ENCODE measurements at places on chromosomes 7 and 10.

DNA sequence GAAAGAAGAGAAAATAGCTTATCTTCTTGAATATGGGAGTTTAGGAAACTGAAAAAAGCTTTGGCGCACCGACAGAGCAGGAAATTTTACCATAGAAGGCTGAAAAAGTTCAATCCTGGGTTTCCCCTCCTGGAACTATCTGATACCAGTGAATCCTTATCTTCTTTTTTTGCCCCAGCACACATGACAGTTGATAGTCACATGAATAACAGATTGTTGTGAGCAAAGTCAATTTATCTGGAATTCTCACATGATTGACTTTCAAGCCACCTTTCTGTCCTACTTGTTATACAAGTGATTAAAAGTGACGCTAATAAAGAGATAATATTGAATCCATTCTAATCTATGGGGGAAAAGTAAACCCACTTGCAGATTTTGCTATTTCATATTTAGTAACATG is 365.8 kb upstream of the NPVF start:
- no peak for DNase-seq

DNA sequence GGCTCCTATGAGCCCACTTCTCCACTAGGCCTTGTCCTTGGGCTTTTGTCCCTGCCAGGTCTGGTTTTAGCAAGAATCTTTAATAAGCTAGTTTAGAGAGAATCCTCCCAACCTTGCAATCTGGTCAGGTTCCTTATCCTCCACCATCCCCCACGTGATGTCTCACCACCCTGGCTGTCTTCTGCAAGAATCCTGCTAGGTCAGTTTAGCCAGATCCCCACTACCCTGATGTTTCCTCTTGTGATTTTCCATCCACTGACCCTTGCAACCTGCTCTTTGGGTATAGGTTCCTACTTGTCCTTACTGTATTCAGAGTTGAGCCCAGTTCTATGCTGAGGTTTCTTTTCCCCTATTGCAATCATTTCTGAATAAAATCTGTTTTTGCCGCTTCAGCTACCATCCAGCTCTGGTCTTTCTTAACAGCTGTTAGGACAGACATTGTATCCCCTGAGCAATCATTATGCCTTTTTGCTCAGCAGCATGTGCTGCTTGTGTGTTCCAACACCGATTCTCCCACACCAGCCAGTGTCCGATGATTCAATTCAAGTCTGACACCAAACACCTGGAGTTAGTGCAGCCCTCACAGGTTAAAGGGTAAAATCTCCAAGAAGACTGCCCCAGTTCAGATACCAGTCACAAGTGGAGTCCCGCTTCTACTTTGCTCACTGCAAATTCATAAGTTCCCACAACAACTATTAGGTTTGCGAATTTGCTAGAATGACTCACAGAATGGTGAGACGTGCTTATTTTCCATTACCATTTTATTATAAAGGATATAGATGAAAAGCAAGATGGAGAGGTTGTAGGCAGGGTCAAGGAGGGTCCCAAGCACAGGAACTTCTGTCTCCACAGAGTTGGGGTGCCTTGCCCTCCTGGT is 62.2 kb upstream of the ADCY1 start:
- DNase-seq: no peak

- DNase-seq: no peak
These were observed 132.4 kb downstream of the DNAH11 start for GRCh38 chr7:21675255-21675654.

DNA sequence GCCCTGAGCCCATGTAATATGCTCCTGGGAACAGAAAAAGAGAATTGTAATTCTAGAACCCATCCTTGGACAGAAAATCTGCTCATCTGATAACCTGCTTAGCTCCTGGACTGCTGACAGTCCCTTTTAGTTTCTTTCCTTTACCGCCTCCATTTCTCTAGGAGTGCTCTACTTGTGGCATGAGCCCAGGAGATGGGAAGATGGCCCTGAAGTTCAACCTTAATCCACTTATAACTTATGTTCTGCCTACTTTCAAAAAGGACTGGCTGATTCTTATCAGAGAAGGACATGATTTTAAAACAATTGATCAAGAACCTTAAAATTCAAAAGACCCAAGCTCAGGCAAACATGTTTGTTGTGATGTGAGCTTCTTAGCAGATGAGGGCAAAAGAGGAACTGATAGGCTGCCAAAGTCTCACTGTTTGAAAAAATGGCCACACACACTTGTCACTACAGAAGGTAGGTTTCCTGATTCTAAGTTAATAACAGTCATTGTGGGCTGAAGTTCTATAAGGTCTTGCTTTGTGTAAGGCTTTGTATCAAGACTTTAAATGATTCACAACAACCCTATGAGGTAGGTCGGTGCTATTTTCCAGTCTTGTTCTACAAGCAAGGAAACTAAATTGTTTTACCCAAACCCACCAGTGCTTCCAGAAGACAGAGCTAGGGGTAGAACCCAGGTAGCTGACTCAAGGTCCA is 94.3 kb upstream of the AFAP1L2 start:
- no peak for DNase-seq

GRCh38 chr10:49139846-49140195 is 6.0 kb upstream of the FAM170B start:
- DNase-seq: peak; percentile 86

- DNase-seq: no peak
These were observed 15.6 kb upstream of the MUC3A start for GRCh38 chr7:100933734-100934133.

- DNase-seq: no peak
These were observed 205.8 kb upstream of the LYZL1 start for GRCh38 chr10:29083096-29083495.

- DNase-seq: no peak
These were observed 26.4 kb downstream of the PNPLA8 start for GRCh38 chr7:108499566-108499965.

GRCh38 chr7:450741-451140 is 68.9 kb downstream of the PDGFA start:
- no peak for DNase-seq

DNA sequence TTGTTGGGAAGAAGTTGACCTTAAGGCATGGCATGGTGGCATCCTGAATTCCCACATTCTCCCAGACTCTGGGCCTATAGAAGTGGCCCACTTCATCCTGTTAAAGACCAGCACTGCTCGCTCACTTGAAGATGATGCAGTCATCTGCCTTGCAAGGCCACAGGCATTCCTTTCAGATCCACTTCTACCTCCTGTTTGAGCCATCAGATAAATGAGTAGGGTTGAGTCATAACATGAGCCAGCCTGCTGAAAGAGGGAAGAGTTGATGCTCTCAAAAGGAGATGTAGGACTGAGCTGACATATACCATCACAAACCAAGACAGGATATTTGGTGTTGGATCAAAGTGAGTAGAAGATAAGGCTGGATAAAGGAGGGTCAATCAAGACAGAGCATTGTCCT is 1.5 kb upstream of the EBLN1 start:
- DNase-seq: no peak

- DNase-seq: no peak
These were observed 19.2 kb downstream of the ZNF107 start for GRCh38 chr7:64685091-64685490.

DNA sequence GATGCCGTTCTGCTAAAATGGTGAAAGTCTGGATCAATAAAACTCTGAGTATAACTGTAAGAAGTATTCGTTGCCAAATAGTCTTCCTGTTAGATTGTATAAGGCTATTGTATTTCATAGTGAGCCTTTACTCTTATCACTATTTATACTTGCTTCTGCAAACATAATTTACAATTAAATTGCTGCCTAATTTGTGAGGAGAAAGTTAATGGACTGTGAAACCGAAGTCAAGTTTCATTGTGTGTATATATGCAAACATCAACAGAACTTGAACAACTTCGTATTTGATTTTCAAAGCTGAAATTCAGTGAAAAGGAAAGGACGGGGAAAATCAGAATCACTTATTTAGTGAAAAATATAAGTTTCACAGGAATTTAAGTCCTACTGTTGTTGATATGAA is 135.9 kb upstream of the CCDC6 start:
- no peak for DNase-seq

DNA sequence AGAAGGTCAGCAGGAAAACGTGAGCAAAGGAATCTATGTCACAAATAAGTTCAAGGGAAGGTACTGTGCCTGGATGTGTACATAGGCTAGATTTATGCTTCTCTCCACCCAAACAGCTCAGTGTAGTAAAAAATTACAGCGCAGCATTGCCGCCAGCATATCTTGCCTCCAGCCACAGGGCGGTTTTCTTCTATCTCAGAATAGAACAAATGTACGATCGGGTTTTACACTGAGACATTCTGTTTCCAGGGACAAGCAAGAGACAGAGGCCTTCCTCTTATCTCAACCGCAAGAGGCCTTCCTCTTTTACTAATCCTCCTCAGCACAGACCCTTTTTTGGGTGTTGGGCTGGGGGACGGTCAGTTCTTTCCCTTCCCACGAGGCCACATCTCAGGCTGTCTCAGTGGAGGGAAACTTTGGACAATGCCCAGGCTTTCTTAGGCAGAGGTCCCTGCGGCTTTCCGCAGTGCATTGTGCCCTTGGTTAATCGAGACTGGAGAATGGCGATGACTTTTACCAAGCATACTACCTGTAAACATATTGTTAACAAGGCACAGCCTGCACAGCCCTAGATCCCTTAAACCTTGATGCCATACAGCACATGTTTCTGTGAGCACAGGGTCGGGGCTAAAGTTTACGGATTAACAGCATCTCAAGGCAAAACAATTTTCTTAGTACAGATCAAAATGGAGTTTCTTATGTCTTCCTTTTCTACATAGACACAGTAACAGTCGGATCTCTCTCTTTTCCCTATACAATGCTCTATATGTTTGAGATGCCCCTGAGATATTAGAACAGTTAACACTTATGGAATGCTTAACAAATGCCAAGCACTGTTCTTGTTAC is 11.6 kb upstream of the ABHD11 start:
- DNase-seq: no peak

DNA sequence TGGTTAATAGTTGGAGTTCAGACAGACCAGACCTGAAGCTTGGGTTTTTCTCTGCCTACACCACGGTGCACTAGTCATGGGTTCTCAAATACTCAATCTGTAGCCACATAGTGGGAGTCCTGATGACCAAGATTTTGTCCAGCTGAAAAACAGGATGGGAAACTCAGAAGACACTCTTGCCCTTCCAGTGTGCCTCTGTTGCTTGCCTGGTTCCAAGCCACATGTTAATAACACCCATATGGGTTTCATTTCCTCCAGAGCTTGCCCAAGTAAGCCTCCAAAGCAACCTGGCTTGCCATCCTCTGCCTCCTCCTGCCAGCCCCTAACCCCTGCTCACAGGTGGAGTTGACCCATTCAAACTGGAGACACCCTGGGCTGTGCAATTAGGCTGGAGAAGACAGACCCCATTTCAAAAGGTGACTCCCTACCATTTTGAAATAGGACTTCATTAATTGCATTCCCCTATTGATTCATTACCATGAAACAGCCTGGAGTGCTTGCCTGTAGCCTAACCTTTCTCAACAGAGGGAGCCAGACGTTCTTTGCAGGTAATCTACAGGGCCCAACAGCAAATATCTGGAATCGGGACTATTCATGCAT is 108.0 kb upstream of the HABP2 start:
- DNase-seq: no peak

- no peak for DNase-seq
These were observed 137.9 kb upstream of the MKI67 start for GRCh38 chr10:128263891-128264688.

- DNase-seq: peak; percentile 11
These were observed 26.7 kb downstream of the HECW1 start for GRCh38 chr7:43139137-43139536.

- DNase-seq: no peak
These were observed 64.9 kb downstream of the DAGLB start for GRCh38 chr7:6382817-6383216.

DNA sequence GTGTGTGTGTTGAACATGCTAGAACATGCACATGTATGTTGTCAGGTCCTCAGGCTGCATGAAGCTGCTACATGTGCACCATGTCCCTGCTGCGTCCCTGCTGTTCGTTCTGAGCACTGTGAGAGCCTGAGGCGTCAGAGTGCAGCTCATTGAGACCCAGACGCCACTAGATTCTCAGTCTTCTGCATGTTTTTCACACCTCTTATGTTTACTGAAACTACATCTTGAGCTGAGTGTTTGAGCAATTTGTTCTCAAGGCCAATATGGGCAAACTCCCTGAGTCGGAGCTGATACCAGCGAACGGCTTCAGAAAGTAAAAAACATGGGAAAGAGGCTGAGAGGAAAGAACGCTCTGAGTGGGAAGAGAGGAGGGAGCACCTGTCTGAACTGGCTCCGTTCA is 350.4 kb downstream of the PAXIP1 start:
- no peak for DNase-seq

- no peak for DNase-seq
These were observed 642.0 kb upstream of the LRRN3 start for GRCh38 chr7:110448918-110449317.

- no peak for DNase-seq
These were observed 191.6 kb downstream of the BICC1 start for GRCh38 chr10:58704226-58704625.

- DNase-seq: no peak
These were observed 320.0 kb upstream of the C7orf33 start for GRCh38 chr7:148270576-148270975.

- no peak for DNase-seq
These were observed 35.3 kb upstream of the KCNIP2 start for GRCh38 chr10:101878869-101879268.

DNA sequence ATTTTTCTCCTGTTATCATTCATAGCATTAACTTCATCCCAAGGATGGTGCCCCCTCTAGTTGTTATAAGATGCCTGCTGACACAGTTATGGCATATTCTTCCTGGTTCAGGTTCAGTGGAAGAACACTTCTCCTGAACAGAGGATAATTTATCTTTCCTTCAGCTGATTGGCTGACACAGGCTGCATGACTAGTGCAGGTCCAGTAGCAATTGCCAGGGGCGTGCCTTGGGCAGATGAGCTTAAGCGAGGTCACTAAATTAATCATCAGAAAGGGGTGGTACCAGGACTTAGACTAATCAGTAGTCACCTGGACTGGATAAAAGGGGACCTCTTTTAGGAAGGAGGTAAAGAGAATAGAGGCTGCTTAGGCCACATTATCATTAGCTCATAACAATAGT is 42.3 kb downstream of the BZW2 start:
- DNase-seq: no peak

DNA sequence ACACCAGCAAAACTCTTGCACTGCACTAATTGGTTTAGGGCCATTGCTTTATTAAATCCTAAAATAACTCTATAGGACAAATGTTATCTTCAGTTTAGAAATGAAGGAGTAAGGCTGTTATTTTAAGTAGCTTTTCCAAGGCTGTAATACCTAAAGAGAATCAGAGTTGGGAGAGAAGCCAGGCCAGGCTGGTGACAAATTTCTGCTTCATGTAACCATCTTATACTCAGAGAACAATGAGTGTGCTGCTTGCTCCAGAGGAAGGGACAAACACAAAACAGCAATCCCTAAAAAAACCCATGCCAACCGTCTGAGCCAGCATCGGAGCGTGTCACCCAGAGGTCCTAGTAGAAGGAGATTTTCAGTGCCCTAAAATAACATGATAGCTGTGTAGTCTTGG is 49.7 kb upstream of the TARP start:
- DNase-seq: no peak

GRCh38 chr10:123093489-123093888 is 42.3 kb upstream of the HMX3 start:
- DNase-seq: no peak
